ENCODE measurements at places on chromosomes 2 and 18.

- peak overlapping the region; percentile 93 for H3K27ac ChIP-seq
- H3K27me3 ChIP-seq: no peaks in the 10 kb centered on the region
- no peaks in the 10 kb centered on the region for H3K36me3 ChIP-seq
- no peak for DNase-seq
Observed at GRCh38 chr2:32355976-32356680, 695 bp upstream of the BIRC6 start.

GRCh38 chr2:23077596-23077995 is 307.4 kb upstream of the KLHL29 start:
- DNase-seq: no peak
- H3K4me1 ChIP-seq: no peaks in the 10 kb centered on the region
- H3K36me3 ChIP-seq: no peaks in the 10 kb centered on the region
- H3K4me3 ChIP-seq: no peak overlapping the region

- DNase-seq: no peak
- peaks cover 2% of the 10 kb centered on the region for H3K36me3 ChIP-seq
- no peak overlapping the region for H3K4me3 ChIP-seq
- H3K27ac ChIP-seq: peak overlapping the region; percentile 60
Observed at GRCh38 chr2:38207168-38207567, 131.2 kb upstream of the CYP1B1 start.

DNA sequence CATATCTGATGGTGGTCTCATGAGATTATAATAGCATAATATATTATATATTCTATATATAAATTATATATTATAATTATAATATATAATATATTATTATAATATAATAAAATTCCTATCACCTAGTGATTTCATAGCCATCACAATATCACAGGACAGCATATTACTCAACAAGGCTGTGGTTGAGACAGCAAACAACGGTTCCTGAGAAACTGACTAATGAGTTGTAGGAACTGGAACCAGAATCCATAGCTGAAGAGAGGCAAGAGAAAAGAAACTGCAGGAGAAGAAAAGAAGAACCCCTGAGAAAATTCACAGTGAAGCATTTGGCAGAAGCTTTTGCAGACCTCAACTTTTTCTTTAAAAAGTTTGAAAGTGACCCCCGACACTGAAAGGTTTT is 84.0 kb downstream of the BCL2L11 start:
- DNase-seq: no peak
- H3K4me1 ChIP-seq: no peaks in the 10 kb centered on the region

DNA sequence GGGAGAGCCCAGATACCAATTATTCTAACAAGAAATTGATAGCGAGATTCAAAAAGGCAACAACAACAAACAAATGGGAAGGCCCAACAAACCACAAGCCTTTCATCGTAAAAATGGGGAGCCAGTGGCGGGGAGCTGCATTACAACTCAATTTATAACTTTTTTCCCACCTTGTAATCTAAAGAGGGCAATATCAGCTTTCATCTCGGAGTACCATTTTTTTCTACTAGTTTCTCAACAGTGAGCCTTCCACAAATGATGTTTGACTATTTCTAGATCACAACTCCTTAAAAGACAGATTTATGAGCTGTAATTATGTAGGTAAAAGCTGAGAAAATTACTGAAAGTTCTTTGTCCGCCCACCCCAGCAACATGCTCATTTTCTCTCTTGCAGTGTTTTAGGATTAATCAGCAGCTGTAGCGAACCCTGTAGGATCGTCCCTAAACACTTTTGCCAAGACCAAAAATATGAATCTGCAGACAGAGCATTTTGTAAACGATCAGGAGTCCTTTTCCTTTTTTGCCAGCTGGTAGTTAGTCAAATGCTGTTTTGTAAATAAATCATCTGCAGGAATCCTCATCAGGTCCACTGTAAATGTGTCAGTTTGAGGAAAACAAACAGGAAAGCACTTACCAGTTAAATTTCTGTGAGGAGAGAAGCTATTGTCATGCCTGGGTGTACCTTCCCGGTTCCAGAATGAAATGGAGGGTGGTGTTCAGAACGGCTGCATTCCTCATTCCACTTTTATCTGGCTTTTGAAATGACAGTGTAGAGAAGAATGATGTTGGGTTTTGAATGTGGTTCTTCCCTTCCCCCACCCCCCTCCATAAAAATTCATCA is 53.2 kb downstream of the EEF1B2 start:
- no peak for DNase-seq
- H3K27ac ChIP-seq: no peak overlapping the region
- no peaks in the 10 kb centered on the region for H3K36me3 ChIP-seq
- no peaks in the 10 kb centered on the region for H3K4me1 ChIP-seq
- H3K4me3 ChIP-seq: no peak overlapping the region
- no peaks in the 10 kb centered on the region for H3K27me3 ChIP-seq

- no peaks in the 10 kb centered on the region for H3K36me3 ChIP-seq
- no peak overlapping the region for H3K4me3 ChIP-seq
- no peaks in the 10 kb centered on the region for H3K4me1 ChIP-seq
- DNase-seq: no peak
Observed at GRCh38 chr18:44386401-44386800, 294.3 kb upstream of the SETBP1 start.

GRCh38 chr2:189350540-189351209 is 90.6 kb upstream of the WDR75 start:
- no peaks in the 10 kb centered on the region for H3K27me3 ChIP-seq
- DNase-seq: peak; percentile 36
- no peaks in the 10 kb centered on the region for H3K36me3 ChIP-seq
- H3K27ac ChIP-seq: peak overlapping the region; percentile 13
- no peak overlapping the region for H3K4me3 ChIP-seq

DNA sequence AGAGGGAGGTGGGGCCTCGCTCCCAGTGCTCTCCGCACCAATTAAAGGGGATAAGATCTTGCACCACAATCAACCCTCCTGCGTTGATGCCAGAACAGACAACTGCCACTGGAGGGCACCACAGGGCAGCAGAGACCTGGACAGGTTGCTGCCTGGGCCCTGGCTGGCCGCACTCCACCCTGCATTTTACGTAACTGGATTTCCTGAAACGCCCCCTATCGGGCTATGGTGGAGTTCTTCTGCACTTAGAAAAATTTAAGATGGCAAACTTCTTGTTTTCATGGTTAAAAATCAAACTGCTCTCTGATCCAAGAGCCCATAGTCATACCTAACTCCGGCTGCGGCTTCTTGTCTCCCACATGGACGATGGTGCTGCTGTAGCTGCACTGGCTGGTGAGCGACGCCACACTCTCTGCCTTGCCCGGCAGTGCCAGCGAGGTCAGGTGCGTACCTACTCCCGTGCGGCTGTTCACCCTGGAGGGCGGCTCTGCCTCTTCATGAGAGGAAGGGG is 16.8 kb upstream of the HES6 start:
- DNase-seq: peak; percentile 54
- H3K36me3 ChIP-seq: no peaks in the 10 kb centered on the region
- H3K4me1 ChIP-seq: no peaks in the 10 kb centered on the region
- H3K27ac ChIP-seq: no peak overlapping the region
- H3K27me3 ChIP-seq: no peaks in the 10 kb centered on the region
- no peak overlapping the region for H3K4me3 ChIP-seq

GRCh38 chr2:205642599-205643356 is 39.5 kb upstream of the NRP2 start:
- no peak overlapping the region for H3K4me3 ChIP-seq
- no peak for DNase-seq
- H3K27me3 ChIP-seq: no peaks in the 10 kb centered on the region
- peak overlapping the region; percentile 17 for H3K27ac ChIP-seq

GRCh38 chr2:221264318-221264717 is 307.8 kb downstream of the EPHA4 start:
- no peak for DNase-seq
- no peaks in the 10 kb centered on the region for H3K4me1 ChIP-seq
- H3K27me3 ChIP-seq: no peaks in the 10 kb centered on the region
- H3K27ac ChIP-seq: no peak overlapping the region
- H3K36me3 ChIP-seq: no peaks in the 10 kb centered on the region
- no peak overlapping the region for H3K4me3 ChIP-seq

- H3K4me3 ChIP-seq: no peak overlapping the region
- no peaks in the 10 kb centered on the region for H3K36me3 ChIP-seq
- H3K4me1 ChIP-seq: peaks cover 7% of the 10 kb centered on the region
- no peaks in the 10 kb centered on the region for H3K27me3 ChIP-seq
- no peak overlapping the region for H3K27ac ChIP-seq
Observed at GRCh38 chr2:159077869-159078268, 109.4 kb downstream of the TANC1 start.

DNA sequence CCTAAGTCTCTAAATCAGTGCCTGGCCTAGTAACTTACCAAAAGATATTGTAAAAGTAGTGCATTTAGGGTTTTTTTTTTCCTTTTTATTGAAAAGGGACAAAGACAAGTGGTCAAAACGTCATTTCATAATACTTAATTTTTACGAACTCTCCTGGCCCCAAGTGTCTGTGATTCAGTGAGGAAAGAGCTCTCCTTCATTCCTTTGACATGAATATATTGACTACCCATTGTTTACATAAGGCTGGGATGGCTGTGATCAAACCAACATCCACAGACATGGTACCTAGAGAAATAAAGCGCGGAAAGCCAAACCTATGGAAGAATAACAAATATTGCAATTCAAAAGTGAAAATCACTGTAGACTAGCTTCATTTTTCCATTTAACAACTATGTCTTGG is 198.4 kb downstream of the BABAM2 start:
- no peak for DNase-seq
- H3K27me3 ChIP-seq: no peaks in the 10 kb centered on the region
- peaks cover 18% of the 10 kb centered on the region for H3K4me1 ChIP-seq

GRCh38 chr2:203438528-203438927 is 96.6 kb downstream of the RAPH1 start:
- no peaks in the 10 kb centered on the region for H3K36me3 ChIP-seq
- no peak overlapping the region for H3K27ac ChIP-seq
- no peaks in the 10 kb centered on the region for H3K27me3 ChIP-seq
- no peak for DNase-seq
- H3K4me3 ChIP-seq: no peak overlapping the region

DNA sequence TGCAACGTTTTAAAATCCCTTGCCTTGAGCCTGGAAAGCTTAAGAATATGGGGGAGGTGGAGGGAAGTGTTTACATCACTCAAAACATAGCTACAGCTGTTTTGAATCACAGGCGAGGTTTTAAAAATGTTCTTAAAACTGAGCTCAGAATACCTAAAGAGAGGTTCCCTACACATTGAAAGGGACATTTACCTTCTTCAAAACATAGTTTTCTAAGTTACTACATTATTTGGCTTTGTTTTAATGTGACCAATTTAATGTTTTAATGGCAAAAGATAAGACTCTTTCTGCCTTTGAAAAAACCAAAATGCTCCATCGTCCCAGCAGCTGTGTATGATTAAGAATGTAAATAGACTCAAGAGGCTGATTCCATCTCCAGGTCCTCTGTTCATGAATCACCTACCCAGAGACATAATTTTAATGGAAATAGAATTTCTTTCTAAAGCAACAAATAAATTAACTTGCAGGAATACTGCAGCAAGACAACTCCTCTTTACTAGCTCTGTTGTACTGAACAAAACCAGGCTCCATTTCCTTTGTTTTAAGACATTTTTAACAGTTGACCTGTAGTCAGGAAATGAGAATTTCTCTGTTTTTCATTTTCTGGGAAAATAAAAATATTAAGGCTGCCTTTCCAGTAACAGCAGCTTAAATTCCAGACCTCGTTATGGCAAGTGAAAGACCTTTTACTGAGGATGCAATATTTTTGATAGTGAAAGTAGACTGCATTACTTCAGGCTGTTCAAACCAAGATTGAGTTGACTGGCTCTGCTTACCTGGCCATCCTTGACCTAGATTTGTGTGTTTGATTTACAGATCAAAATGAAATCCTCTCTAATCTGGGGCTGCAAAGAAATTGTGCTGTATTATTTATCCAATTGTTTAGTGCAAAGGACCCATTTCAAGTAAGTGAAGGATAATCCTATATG is 33.7 kb upstream of the WDR75 start:
- peak overlapping the region; percentile 73 for H3K27ac ChIP-seq
- peak overlapping the region; percentile 4 for H3K4me3 ChIP-seq
- no peaks in the 10 kb centered on the region for H3K27me3 ChIP-seq
- no peaks in the 10 kb centered on the region for H3K36me3 ChIP-seq

- H3K27me3 ChIP-seq: no peaks in the 10 kb centered on the region
- peaks cover 8% of the 10 kb centered on the region for H3K4me1 ChIP-seq
- peak overlapping the region; percentile 61 for H3K27ac ChIP-seq
- no peak overlapping the region for H3K4me3 ChIP-seq
Observed at GRCh38 chr2:66323406-66323805, 111.5 kb upstream of the MEIS1 start.

DNA sequence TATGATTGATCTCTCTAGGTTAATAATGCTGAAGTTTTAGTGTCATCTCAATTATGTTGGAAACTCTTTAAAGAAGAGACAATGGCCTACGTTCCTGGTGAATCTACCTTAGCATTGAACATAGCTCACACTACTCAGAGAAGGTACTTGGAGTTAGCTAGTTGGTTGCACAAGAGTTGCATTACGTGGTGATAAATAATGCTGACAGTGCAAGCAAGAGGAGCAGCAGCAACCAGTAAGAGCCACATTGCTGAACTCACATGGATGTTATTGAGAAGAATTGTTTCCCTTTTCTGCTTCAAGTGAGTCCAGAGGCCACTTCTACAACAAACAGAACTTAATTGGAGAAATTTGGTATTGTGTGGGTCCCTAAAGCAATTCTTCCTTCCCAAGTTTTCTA is 737.1 kb downstream of the TDRD15 start:
- no peak overlapping the region for H3K27ac ChIP-seq
- no peaks in the 10 kb centered on the region for H3K27me3 ChIP-seq
- DNase-seq: no peak
- no peaks in the 10 kb centered on the region for H3K36me3 ChIP-seq

GRCh38 chr2:126946318-126947102 is 47.8 kb downstream of the TEX51 start:
- H3K4me3 ChIP-seq: no peak overlapping the region
- DNase-seq: no peak
- no peaks in the 10 kb centered on the region for H3K27me3 ChIP-seq
- H3K4me1 ChIP-seq: no peaks in the 10 kb centered on the region

- peaks cover 6% of the 10 kb centered on the region for H3K4me1 ChIP-seq
- no peaks in the 10 kb centered on the region for H3K36me3 ChIP-seq
- DNase-seq: no peak
- no peak overlapping the region for H3K4me3 ChIP-seq
Observed at GRCh38 chr2:55118643-55119083, 68.4 kb upstream of the RTN4 start.

GRCh38 chr18:26719896-26720295 is 145.6 kb downstream of the AQP4 start:
- no peaks in the 10 kb centered on the region for H3K4me1 ChIP-seq
- no peak overlapping the region for H3K27ac ChIP-seq
- H3K27me3 ChIP-seq: no peaks in the 10 kb centered on the region
- H3K36me3 ChIP-seq: no peaks in the 10 kb centered on the region
- H3K4me3 ChIP-seq: no peak overlapping the region

DNA sequence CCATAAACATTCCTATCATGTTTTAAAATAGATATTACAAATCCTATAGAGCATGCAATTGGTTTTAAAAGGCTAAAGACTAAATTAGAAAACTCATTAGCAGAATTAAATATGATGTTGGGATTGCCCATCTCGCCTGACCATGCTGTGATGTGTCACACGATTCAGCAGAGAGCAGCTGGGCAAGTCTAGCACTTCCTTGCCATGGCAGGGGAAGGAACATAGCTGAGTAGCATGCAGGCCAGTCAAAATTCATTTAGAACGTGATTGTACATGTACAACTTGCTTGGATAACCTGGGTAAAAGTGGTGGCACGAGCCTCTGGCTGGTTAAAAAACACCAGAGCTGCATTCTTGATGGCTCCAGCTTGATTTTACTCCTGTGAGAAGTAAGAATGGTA is 81.3 kb downstream of the SCN3A start:
- H3K27me3 ChIP-seq: no peaks in the 10 kb centered on the region
- DNase-seq: no peak
- H3K36me3 ChIP-seq: no peaks in the 10 kb centered on the region
- no peak overlapping the region for H3K4me3 ChIP-seq
- H3K4me1 ChIP-seq: no peaks in the 10 kb centered on the region

- DNase-seq: no peak
- H3K27ac ChIP-seq: no peak overlapping the region
- H3K36me3 ChIP-seq: no peaks in the 10 kb centered on the region
- H3K4me1 ChIP-seq: no peaks in the 10 kb centered on the region
- no peaks in the 10 kb centered on the region for H3K27me3 ChIP-seq
Observed at GRCh38 chr2:215998636-215999035, 14.7 kb downstream of the MREG start.

All from uterus (tissue), 4 donors.